ENCODE measurements at places on chromosomes 7 and 10. TPM values are rescaled to one million over a fixed set of nuclear protein-coding genes. Genes with fewer than 3 reads are reported as not detected.

Gene ANK3
- 27.9 TPM for total RNA-seq

Gene ASZ1
- total RNA-seq, result not detected

Gene TAS2R38
- not detected for total RNA-seq

Gene IQUB
- total RNA-seq, result not detected

Gene LBX1
- total RNA-seq, result not detected

GRCh38 chr10:42941295-42941644 is 135.6 kb upstream of the RET start:
- no peaks in the 10 kb centered on the region for H3K4me1 ChIP-seq
- H3K4me3 ChIP-seq, result no peak overlapping the region
- H3K27me3 ChIP-seq, result peaks cover 5% of the 10 kb centered on the region
- no peaks in the 10 kb centered on the region for H3K36me3 ChIP-seq
- no peak overlapping the region for H3K27ac ChIP-seq
- DNase-seq, result no peak

Data from activated T-helper 1 cell treated with anti-CD3 and anti-CD28 coated beads, Interleukin-12 subunit alpha, Interleukin-12 subunit beta, Interleukin-2, Interleukin-4 antibody, amounts not matched to agents 30 ng/mL and 10 ng/mL and 1 ng/mL, durations not matched to agents 14 hours and 24 hours and 36 hours (primary cell).